ENCODE measurements at places on chromosomes 1 and 21.

DNA sequence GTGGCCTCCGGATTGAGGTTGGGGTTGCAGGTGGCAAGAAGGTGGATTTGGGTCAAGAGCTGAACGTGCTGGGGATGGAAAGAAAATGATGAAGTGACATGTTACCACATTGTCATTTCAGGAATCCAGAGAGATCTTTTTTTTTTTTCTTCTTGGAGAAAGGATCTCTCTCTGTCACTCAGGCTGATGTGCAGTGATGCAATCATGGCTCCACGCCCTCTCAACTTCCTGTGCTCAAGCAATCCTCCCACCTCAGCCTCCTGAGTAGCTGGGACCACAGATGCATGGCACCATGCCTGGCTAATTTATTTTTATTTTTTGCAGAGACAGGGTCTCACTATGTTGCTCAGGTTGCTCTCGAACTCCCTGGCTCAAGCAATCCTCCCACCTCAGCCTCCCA, 80.6 kb downstream of the GON4L start:
- DNase-seq = no peak

GRCh38 chr21:32549440-32549839, 35.9 kb downstream of the TCP10L start:
- DNase-seq = no peak

GRCh38 chr1:30863858-30864604, 44.5 kb downstream of the SDC3 start:
- no peak for DNase-seq

DNA sequence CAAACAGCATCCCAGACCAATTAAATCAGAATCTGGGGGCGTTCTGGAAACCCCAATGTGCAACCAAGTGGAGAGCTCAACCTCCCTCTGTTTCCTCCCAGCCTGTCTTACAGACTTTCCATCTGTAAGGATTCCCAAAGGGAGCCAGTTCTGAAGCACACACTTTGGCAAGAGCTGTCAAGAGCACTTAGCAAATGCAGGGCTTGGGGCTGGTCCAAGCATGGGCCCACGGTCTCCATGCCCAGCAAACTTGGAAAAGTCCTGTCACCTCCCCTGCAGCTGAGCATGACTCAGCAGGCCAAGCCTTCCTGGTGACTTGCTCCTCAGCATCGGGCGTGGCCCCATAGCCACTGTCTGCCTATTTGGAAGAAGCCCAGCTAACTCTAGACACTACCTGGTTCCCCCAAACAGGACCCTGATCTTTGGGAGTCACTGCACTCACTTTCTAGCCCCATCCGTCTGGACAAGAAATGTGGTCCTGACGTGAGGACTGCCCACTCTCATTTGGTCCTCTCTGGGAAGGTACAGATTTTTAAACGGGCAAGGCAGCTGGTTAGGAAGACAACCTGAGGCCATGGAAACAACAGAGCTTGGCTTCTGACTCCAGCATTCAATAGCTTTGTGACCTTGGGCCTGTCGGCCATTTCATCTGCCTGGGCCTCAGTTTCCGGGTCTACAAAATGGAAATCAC, 16.9 kb downstream of the SLC2A1 start:
- DNase-seq = no peak

GRCh38 chr1:212271823-212272485, 13.3 kb upstream of the PPP2R5A start:
- DNase-seq = no peak

DNA sequence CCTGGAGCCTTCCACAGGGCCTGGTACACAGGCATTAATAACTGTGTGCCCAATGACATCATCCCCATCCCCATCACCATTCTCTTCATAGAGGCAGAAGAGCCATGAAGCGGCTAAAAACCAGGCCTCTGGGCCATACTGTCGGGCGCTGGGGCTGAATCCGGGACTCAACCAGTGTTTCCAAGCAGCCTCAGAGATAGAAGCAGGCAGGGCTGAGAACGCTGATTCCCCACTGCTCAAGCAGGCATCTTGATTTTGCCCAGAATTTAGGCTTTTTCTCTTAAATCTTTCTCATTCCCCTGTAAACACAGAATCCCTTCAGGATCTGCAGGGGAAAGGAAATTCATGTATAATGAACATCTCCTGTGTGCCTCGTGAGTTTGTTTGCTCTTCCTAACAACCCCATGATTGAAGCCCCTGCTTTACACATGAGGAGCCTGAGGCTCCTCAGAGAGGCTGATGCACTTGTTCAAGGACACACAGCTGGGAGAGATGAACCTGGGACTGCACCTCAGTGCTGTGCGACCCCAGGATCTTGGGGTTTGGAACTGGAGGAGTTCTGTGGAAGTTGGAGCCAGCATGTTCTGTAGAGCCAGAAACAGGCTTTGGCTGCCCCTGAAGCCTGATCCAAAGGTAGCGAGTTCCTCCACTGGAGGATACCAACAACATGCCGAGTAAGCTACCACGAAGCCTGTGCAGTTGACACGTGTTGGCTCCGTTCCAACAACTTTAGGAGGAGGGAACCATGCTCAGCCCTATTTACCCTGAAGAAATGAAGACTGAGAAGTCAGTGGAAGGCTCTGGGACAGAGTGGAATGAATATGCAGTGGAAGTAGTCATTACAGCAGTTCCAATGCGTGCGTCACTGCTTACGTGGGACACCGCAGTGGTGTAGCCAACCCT, 55.5 kb downstream of the EDN2 start:
- no peak for DNase-seq

GRCh38 chr1:2090216-2090890, 40.1 kb downstream of the PRKCZ start:
- DNase-seq = no peak

- DNase-seq = no peak
Observed at GRCh38 chr1:208192995-208193394, 51.2 kb downstream of the PLXNA2 start.

- no peak for DNase-seq
Observed at GRCh38 chr1:65434760-65435159, 14.3 kb downstream of the LEPR start.

- DNase-seq = no peak
Observed at GRCh38 chr1:3169665-3170356, 100.8 kb downstream of the PRDM16 start.
